ENCODE measurements at places on chromosomes 6 and 20. TPM values are rescaled to one million over a fixed set of nuclear protein-coding genes. Genes with fewer than 3 reads are reported as not detected.

The CALHM6 gene
- total RNA-seq: 1.8 TPM

The ANGPT4 gene
- under 0.01 TPM for total RNA-seq

The CLVS2 gene
- total RNA-seq: not detected

The SLC22A3 gene
- total RNA-seq: not detected

The RAB44 gene
- under 0.01 TPM for total RNA-seq

The EEF1E1 gene
- total RNA-seq: 55.6 TPM

The RAET1E gene
- not detected for total RNA-seq

The ENPP1 gene
- total RNA-seq: 6.6 TPM
